ENCODE measurements at places on chromosomes 1 and 21. TPM values are rescaled to one million over a fixed set of nuclear protein-coding genes. Genes with fewer than 3 reads are reported as not detected.

DNA sequence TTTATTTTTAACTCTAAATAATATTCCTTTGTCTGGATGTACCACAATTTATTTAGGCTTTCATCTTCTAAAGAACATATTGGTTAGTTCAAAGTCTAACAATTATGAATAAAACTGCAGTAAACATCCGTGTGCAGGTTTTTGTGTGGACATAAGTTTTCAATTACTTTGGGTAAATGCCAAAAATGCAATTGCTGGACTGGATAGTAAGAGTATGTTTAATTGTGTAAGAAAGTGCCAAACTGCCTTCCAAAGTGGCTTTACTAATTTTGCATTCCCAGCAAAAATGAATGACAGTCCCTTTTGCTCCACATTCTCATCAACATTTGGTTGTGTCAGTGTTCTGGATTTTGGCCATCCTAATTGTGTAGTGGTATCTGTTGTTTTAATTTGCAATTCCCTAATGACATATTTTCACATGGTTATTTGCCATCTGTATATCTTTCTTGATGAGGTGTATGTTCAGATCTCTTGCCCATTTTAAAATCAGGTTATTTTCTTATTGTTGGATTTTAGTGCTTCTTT, 113.8 kb downstream of the DPYD start:
- no peak for DNase-seq

- no peak for DNase-seq
Observed at GRCh38 chr21:43751955-43752591, 24.0 kb downstream of the CSTB start.

DNA sequence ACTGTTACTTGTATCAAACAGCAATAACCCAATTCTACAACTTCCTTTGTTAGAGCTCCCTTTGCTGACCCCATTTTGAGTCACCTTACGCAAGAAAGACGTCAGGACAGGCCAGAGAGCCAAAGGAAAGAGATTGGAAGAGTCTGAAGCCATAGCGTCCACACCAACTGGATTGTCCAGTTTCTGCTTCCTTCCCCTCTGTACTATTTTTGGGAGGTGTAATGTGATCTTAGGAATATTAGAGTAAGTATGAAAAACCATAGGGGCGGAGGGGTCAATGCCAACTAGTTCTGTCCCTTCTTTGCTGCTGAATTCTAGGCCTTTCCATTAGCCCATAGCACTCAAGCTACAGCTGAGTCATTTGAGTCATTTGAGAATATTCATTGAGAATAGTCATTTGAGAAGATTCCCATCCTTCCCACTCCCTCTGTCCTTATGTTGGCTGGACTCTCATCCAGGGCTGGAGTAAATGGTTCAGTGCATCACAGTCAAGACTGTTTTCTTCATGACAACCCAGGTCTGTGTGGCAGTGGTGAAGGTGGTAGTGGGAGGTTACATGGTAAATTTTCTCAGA, 14.8 kb upstream of the NFIA start:
- DNase-seq = no peak

- DNase-seq = peak; percentile 37
Observed at GRCh38 chr21:42833859-42834725, 45.2 kb downstream of the WDR4 start.

GRCh38 chr21:19807201-19807600, 1191.0 kb upstream of the NCAM2 start:
- DNase-seq = no peak

DNA sequence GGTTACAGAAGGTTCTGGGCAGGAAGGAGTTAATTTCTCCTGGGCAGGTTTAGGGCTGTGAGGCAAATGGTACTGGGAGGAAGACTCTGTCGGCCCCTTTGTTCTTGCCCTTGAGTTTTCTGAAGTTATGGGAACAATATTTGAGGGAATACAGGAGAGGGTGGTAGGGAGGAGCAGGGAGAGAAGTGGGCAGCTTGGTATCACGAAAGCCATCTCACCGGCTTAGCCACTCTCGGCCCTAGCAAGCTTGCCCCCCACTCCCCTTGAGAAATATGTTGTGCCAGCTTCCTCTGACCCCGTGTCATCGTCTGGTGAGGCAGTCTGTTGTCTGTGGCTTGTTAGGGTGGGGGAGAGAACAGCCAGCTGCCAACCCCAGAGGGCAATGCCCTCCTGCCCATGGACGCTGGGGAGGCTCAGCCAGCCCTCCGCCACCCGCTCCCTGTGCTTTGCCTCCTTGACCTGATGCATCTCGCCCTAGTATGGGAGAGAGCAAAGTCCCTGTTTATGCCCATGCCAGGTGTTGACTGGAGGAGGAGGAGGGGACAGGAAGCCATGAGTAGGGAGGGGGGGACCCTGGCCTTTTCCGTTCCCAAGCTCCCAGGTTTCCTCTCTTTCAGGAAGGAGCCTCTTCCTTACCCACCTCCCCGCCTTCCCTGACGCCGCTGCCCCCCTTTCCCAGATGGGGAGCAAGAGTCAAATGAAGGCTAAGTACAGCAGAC, 1.2 kb downstream of the EFNA1 start:
- DNase-seq = peak; percentile 69

GRCh38 chr1:245051349-245052221, 103.2 kb upstream of the KIF26B start:
- DNase-seq = no peak

DNA sequence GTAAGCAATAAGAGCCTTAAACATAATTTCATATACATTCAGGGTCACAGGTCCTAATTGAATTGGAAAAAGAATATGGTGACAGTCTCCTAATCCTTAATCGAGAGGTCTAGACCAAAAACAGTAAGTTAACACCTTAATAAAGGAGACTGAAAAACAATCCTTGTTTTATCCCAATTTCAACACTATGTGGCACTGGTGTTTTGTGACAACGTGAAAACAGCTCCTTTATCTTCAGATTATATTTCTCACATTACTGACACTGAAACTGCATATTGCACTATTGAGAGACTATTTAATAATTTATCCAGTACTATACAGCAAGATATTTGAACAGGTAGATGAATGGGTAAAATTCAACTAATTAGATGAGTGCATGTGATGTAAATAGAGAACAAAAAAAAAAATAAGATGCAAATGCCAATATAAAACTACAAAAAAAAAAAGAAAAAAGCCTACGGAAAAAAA, 34.1 kb downstream of the TP53BP2 start:
- DNase-seq = no peak

- DNase-seq = no peak
Observed at GRCh38 chr1:218591966-218592365, 246.8 kb downstream of the TGFB2 start.

- no peak for DNase-seq
Observed at GRCh38 chr1:119220991-119221390, 80.5 kb upstream of the WARS2 start.

DNA sequence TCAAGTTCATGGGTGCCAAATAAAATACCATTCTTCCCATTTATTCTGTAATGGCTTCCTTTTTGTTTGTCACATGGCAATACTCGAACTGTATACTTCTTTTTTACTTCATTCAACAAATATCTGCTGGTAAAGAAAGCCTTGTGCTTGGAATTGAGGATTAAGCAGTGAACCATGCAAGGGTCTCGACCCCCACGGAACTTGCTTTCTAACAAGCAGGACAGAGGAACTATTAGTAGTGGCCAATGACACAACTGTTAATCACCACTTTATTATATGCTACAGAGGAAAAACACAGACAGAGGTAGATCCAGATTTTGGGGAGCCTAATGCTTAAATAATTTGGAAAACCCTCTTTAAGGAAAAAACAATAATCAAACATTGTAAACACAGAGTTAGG, 542.2 kb downstream of the DPYD start:
- DNase-seq = no peak

- DNase-seq = no peak
Observed at GRCh38 chr21:8994640-8995511, 1526.5 kb upstream of the TPTE start.

DNA sequence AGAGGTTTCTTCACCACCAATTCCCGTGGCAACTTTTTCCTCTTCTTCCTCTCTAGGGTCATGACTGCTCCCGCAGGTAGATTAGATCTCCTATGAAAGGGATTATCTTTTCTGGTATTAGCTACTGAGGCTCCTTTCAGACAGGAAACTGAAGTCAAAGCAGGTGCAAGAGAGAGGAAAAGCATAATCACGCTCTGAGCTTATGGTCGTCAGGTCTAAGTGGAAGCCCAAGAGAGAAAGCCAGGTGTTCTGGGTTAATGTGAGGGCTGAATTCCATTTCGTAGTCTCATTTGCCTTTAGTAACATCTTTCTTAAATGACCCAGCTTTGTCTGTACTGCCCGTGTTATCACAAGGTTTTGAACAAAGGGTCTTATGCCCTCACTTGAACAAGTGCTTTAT, 8.3 kb upstream of the MAP3K21 start:
- no peak for DNase-seq

- peak; percentile 93 for DNase-seq
Observed at GRCh38 chr1:223712194-223712849, at the start of gene CAPN2. CAPN2 (plus strand) TSS chr1:223712539; CDS start chr1:223712641, 102 bp downstream.

GRCh38 chr1:18870957-18871356, 11.5 kb upstream of the TAS1R2 start:
- DNase-seq = no peak

GRCh38 chr1:214898161-214898560, 184.4 kb upstream of the KCNK2 start:
- DNase-seq = no peak

GRCh38 chr1:218930472-218931241, 243.0 kb upstream of the LYPLAL1 start:
- DNase-seq = no peak

DNA sequence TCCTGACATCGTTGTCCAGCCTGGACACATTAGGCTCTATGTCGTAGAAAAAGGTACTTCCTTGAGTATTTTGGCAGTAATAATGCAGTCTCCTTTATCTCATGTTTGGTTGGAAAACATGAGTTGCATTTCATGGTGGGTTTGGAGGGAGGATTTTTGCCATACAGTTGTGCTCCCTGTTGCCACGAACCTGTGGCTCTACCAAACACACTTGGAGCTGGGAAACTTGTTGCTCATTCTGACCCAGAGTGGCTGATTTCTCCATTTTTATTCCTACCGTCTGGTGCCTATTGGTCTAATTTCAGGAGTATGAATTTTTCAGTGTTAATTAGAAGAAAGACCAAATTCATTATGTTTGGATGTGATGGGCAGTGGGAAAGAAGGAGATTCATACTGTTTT, 50.7 kb downstream of the MPZL1 start:
- DNase-seq = no peak

DNA sequence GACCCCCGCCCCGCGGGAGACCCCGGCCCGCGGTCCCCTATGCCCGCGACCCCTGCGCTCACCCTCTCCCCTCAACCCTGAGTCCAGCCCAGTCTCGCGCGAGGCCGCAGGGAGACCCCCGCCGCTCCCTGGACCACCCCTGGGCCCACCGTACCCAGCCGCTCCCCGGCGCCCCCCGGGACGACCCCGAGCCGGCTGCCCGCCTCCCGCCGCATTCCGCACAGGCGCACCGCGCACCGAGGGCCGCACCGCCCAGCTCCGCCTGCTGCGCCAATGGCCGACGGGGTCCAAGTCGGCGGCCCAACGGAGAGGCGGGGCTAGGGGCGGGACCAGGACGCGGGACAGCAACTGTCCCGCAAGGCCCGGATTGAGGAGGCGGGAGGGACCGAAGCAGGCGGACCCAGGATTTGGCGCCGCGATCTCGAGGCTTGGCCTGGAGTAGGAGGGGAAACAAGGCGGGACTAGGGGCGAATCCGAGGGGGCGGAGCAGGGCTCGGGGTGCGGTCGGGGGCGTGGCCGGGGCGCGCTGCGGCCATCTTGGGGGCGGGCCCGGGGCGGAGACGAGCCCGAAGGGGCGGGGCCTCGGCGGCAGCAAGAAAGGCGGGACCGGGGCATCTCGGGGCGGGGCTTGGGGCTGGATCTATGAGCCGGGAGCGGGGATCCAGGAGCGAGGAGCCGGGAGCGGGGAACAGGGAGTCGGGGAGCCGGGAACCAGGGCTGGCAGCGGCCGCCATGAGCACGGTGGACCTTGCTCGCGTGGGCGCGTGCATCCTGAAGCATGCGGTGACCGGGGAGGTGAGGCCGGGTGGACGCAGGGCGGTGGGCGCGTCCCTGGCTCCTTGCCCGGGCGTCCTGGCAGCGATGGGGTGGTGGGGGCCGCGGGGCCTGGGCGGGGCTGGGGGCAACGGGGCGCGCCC, at the start of gene PRXL2B:
TSS of gene PRXL2B (plus strand) at position 624 of the 917 bp plus-strand sequence. CDS start at position 733, 109 bp downstream.
- DNase-seq = peak; percentile 100

- DNase-seq = no peak
Observed at GRCh38 chr21:46424621-46425020, 34.1 kb upstream of the DIP2A start.

- no peak for DNase-seq
Observed at GRCh38 chr1:36561361-36561724, 78.6 kb upstream of the CSF3R start.

DNA sequence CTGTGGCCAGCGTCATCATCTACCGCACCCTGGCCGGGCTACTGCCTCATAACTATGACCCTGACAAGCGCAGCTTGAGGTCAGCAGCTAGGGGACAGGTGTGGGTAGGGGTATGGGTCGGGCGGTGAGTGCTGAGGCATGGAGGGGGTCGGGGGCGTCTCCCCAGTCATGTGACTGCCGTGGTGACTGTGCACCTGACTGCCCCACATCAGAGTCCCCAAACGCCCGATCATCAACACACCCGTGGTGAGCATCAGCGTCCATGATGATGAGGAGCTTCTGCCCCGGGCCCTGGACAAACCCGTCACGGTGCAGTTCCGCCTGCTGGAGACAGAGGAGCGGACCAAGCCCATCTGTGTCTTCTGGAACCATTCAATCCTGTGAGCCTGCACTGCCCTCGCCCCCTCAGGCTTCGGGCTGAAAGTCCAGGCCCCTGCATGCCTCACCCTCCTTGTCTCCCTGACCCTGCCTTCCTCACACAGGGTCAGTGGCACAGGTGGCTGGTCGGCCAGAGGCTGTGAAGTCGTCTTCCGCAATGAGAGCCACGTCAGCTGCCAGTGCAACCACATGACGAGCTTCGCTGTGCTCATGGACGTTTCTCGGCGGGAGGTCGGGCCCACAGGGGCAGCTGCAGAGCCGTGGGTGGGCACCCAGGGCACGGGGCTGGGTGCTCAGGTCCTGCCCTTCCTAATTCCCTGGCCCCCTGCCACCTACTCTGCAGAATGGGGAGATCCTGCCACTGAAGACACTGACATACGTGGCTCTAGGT, 13.5 kb downstream of the PSRC1 start:
- no peak for DNase-seq

DNA sequence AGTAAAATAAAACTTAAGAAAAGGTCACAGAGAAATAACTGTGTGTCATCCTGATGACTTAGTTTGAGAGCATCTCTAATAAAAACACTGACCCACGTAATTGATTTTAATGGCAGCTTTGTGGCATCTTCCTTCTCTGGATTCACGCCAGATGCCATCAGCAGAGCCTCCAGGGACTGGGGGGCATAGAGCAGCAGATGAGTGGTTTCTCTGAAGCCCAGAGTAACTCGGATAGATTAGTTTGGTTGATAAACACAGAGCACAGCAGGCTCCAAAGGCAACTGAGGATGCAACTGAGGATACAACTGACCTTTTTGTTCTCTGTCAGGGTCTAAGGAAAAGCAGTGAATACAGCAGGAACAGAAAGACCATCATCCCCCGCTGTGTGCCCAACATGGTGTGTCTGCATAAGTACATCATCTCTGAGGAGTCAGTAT, 180.8 kb downstream of the RPS6KC1 start:
- no peak for DNase-seq

- DNase-seq = peak; percentile 62
Observed at GRCh38 chr1:225474439-225474985, 46.7 kb upstream of the LBR start.

ST6GALNAC5 gene
- 6.4 TPM for total RNA-seq

AJAP1 gene
- 0.71 TPM for total RNA-seq

RXRG gene
- 1.2 TPM for total RNA-seq

TMEM54 gene
- 135 TPM for total RNA-seq

SAMSN1 gene
- total RNA-seq = 4.7 TPM

MASP2 gene
- total RNA-seq = not detected

NR1I3 gene
- not detected for total RNA-seq

GLMN gene
- total RNA-seq = 17.6 TPM

OSCP1 gene
- 10.4 TPM for total RNA-seq

UBL4B gene
- not detected for total RNA-seq

COL11A1 gene
- 1.2 TPM for total RNA-seq

MYOG gene
- not detected for total RNA-seq
